ENCODE measurements at places on chromosomes 6 and 20. TPM values are rescaled to one million over a fixed set of nuclear protein-coding genes. Genes with fewer than 3 reads are reported as not detected.

Gene TCF19
- 5.8 TPM for total RNA-seq

DNA sequence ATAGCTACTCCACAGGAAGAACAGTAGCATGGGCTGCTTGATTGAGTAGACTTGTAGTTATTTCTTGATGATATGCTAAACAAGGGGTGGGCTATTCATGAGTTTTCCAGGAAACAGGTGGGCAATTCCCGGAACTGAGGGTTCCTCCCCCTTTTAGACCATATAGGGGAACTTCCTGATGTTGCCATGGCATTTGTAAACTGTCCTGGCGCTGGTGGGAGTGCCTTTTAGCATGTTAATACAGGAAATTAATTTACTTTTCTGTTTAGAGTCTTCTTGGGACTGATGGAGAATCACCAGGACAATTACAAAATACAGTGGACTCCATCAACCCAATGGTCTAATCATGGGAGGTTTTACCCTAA, 22.7 kb downstream of the CYP24A1 start:
- no peak for DNase-seq

Gene CLDN20
- not detected for total RNA-seq

Gene SEL1L2
- total RNA-seq = not detected

DNA sequence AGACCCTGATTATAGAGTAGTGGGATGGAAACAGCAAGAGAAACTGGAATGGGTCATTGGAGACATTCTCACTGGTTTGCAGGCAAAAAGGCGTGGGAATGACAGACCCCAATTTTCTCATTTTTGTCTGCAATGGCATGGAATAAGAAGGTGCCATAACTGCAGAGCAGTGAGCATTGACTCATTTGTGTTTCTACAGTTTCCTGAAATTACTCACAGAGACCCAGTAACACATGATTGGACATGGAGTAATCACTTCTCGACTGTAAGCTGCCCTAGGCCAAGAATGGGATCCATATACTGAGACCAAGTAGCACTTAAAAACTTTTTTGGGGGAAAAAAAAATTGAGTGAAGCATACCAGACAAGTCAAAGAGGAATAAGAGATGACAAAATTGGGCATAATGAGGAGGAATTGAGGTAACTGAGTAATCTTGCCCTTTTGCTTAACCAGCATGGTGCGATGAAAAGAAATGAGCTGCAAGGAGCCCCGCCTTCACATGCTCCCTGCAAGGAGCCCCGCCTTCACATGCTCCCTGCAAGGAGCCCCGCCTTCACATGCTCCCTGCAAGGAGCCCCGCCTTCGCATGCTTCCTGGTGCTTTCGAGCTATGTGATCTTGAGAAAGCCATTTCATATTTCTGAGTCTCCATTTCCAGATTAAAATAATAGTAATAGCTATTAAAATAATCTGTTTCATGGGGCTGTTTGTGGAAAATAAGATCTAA, 44.1 kb downstream of the NHSL1 start:
- DNase-seq = peak; percentile 36

Gene ABHD16B
- not detected for total RNA-seq

- no peak for DNase-seq
Observed at GRCh38 chr6:126821706-126822105, 296.8 kb upstream of the RSPO3 start.

- no peak for DNase-seq
Observed at GRCh38 chr6:36461646-36462045, 18.8 kb downstream of the KCTD20 start.

Gene OXT
- not detected for total RNA-seq

DNA sequence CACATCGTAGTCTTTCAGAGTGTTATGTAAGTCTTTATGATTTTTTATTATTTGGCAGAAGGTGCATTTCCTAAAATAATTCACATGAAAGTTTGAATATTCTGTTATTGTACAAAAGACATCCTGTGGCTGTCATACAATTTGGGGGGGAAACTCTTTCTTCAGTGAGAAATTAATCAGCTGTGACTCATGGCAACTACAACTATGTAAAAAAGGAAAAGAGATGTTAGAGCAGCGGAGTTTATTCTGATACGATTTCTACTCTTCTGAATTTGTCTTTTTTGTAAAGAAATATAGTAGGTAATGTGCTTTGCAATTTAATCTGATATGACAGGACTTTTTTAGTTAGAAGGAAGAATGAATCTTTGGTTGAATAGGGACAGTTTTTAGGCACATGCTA, 14.2 kb downstream of the COL19A1 start:
- DNase-seq = no peak

GRCh38 chr6:159493898-159494585, 199.0 kb downstream of the SOD2 start:
- no peak for DNase-seq

DNA sequence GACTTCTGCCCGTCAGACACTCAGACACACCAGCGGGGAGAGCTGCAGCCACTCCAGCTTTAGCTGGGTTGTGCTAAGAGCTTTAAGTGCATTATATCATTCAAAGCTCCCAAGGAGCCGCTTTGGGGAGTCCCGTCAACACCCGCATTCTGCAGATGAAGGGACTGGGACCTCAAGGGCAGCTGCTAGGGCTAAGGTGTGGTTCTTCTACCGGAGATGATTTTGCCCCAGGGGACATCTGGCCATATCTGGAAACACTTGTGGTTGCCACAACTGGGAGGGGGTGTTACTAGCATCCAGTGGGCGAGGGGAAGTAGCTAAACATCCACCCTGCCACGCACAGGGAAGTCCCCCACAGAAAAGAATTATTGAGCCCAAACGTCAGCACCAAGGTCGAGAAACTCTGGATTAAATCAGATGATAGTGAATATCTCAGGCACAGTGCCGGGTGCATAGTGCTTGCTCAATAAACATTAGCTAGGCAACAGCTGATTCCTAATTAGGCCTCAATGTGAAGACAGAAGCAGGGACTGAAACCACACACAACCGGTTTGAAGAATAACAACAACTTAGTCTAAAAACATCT, 29.6 kb downstream of the PMEPA1 start:
- no peak for DNase-seq

Gene ZBTB12
- 1.8 TPM for total RNA-seq

- DNase-seq = peak; percentile 84
Observed at GRCh38 chr6:150417899-150418826, 49.4 kb downstream of the IYD start.

Gene MEP1A
- total RNA-seq = not detected

GRCh38 chr6:2468601-2468955, 223.2 kb upstream of the GMDS start:
- DNase-seq = no peak
